Sciatic nerve (tissue), 2 donors: ENCODE measurements at places on chromosomes 2 and 18. TPM values are rescaled to one million over a fixed set of nuclear protein-coding genes. Genes with fewer than 3 reads are reported as not detected.

PAIP2B gene
- total RNA-seq, result 25.6 TPM

CYP27A1 gene
- total RNA-seq, result 51.8 TPM

ZSWIM2 gene
- not detected for total RNA-seq

MAP3K19 gene
- total RNA-seq, result 0.09 TPM

ANKRD29 gene
- 21.5 TPM for total RNA-seq

ACVR1 gene
- total RNA-seq, result 35.5 TPM

VSNL1 gene
- total RNA-seq, result 0.67 TPM

ERCC3 gene
- total RNA-seq, result 42.6 TPM

CDK15 gene
- total RNA-seq, result 2.3 TPM

LIMS4 gene
- 2.2 TPM for total RNA-seq

USP14 gene
- total RNA-seq, result 57.2 TPM

IGFBP2 gene
- total RNA-seq, result 40.2 TPM

IL1B gene
- 23.6 TPM for total RNA-seq
